ENCODE measurements at places on chromosomes 1 and 21.

DNA sequence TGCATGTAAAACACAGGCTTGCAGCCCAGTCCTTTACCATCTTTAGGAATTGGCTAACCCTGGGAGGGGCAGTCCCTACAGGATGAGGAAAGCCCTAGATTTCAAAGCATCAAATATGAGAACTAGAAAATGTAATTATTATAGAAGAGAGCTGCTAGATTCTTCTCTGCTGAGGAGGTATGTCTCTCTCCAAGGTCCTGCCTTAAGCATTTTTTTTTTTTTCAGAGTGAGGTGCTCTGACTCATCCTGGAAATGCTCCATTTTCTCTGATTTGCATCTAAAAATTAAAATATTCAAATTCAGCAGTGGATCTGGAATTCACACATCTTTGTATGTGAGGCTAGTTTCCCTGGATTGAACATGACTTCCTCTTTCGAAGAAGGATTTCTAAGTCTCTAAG lies 149.8 kb downstream of the ZNF648 start:
- no peak overlapping the region for H3K27ac ChIP-seq
- H3K36me3 ChIP-seq = no peaks in the 10 kb centered on the region
- DNase-seq = no peak
- no peak overlapping the region for H3K4me3 ChIP-seq
- no peaks in the 10 kb centered on the region for H3K4me1 ChIP-seq
- H3K27me3 ChIP-seq = no peaks in the 10 kb centered on the region

GRCh38 chr1:185934476-185935189 lies 200.4 kb downstream of the HMCN1 start:
- H3K4me3 ChIP-seq = no peak overlapping the region
- no peaks in the 10 kb centered on the region for H3K27me3 ChIP-seq
- DNase-seq = no peak
- no peaks in the 10 kb centered on the region for H3K4me1 ChIP-seq
- no peak overlapping the region for H3K27ac ChIP-seq

- DNase-seq = no peak
- H3K4me1 ChIP-seq = peaks cover 31% of the 10 kb centered on the region
- no peaks in the 10 kb centered on the region for H3K27me3 ChIP-seq
- H3K27ac ChIP-seq = no peak overlapping the region
Observed at GRCh38 chr1:44038876-44039657, 7.8 kb upstream of the SLC6A9 start.

DNA sequence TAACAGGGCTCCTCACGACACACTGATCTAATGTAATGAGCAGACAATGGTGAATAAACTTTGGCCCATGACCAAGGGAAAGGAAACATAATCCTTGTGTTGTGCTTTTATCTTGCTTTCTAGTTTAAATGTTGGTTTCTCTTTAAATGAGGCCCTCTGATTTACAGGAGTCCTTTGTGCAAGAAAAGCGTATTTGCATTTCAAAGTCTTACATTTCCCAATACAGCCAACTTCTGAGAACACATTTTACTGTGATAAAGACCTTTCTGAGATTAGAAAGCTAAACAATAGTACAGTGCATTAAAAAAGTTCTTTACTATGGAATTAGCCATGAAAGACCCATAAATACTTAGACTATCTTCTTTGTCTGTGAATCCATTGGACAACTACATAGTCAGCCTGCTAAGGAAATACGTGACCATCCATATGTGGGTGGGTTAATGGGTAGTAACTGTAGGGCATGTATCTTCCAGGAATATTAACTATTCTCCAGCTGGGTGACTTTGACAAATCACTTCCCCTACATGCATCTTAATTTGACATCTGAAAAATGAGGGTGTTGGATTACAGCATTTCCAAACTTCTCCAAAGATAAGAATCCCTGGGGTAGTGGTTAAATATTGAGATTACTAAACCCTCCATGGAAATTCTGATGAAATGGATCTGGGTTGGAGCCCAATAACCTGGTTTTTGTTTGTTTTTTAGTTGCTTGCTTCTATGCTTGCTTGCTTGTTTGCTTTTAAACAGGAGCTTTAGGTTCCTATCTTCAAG lies 50.3 kb upstream of the USP1 start:
- no peaks in the 10 kb centered on the region for H3K4me1 ChIP-seq
- peak; percentile 35 for DNase-seq
- H3K27me3 ChIP-seq = no peaks in the 10 kb centered on the region
- H3K36me3 ChIP-seq = no peaks in the 10 kb centered on the region
- no peak overlapping the region for H3K4me3 ChIP-seq

DNA sequence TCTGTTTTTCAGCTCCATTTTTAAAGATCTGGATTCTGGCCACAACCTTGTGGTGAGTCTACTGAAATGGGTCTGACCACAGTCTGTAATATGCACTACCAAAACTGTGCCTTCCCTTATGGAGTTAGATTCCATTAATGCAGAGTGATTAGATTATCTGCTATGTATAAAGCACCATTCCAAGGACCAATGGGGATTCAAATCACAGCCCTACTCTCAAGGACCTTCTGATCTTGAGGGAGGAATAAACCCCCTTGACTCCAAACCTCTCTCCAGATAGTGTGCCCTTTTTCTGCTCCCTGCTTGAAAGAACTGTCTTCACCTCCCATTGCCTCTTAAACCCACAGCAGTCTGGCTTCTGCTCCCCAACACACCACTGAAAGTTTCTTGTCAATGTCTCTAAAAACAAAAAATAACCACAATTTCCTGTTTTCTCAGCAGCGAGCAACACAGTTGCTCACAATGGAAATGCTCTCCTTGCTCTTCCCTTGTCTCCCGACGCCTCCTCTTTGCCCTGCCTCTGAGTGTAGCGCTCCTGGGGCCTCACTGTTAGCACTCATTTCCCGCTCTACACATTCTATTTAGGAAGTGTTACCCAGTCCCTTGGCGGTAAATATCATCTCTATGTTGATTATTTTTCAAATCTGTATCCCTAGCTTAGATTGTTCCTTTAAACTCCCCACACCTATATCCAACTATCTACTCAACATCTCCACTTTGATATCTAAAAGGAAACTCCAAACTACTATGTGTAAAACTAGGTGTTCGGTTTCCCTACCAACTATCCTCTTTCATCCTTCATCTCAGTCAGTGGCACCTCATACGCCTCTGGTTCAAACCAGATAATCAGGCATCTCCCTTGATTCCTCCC lies 13.6 kb downstream of the PCNX2 start:
- H3K4me3 ChIP-seq = no peak overlapping the region
- no peaks in the 10 kb centered on the region for H3K36me3 ChIP-seq
- no peaks in the 10 kb centered on the region for H3K27me3 ChIP-seq
- H3K4me1 ChIP-seq = no peaks in the 10 kb centered on the region
- no peak for DNase-seq

- no peak for DNase-seq
- H3K36me3 ChIP-seq = no peaks in the 10 kb centered on the region
- no peaks in the 10 kb centered on the region for H3K27me3 ChIP-seq
- H3K4me1 ChIP-seq = peaks cover 11% of the 10 kb centered on the region
- no peak overlapping the region for H3K27ac ChIP-seq
- H3K4me3 ChIP-seq = no peak overlapping the region
Observed at GRCh38 chr1:8669606-8670335, 147.7 kb downstream of the RERE start.

DNA sequence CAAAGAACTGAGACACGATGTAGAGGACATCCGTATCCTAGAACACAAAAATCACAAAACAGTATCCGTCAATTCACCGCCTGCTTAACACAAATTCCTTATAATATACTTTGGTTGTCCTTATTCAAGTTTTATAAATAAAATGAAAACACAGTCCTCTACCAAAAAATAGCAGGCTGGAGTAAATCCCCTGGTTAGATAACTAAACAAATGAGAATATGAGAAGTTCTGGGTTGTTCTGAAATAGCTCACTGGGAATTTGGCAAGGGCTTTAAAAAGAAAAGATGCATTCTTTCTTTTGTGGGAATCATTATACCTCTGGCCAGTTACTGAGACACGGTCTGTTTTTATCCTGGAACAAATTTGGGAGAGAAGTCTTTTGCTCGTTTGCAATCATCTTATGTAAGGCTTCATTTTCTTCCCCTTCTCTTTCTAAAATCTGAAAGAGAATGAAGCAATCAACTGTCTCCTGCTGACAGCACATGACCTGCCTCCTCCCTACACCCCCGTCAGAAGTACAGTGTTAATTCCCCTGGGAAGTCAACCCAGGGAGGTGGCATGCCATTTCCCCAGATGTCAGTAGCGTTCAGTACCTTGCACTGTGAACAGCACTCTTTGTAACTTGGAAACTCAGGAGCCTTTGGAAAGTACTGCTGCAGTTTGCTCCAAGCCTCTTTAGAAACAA lies 37.1 kb upstream of the RAP1GAP start:
- H3K36me3 ChIP-seq = peaks cover 12% of the 10 kb centered on the region
- DNase-seq = no peak
- H3K27ac ChIP-seq = no peak overlapping the region
- H3K4me3 ChIP-seq = no peak overlapping the region

DNA sequence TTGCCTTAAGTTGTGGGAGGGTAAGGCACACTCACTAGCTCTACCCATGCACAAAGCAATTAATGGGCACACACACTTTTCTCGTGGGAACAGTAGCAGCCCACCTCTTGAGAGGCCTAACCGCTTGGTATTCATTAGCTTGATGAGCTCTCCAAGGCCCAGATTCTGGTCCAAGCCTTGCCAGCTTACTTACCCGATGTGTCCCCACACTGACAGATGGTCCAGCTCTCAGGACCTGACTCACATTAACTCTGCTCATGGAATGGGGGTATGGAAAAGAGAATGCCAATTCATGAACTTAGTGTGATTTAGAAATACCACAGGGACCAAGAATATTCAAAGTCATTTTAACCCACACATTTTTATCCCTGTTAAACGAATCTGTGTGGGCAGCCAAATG lies 106.8 kb upstream of the CACHD1 start:
- H3K27ac ChIP-seq = no peak overlapping the region
- no peak overlapping the region for H3K4me3 ChIP-seq
- no peaks in the 10 kb centered on the region for H3K36me3 ChIP-seq
- no peak for DNase-seq
- no peaks in the 10 kb centered on the region for H3K4me1 ChIP-seq

DNA sequence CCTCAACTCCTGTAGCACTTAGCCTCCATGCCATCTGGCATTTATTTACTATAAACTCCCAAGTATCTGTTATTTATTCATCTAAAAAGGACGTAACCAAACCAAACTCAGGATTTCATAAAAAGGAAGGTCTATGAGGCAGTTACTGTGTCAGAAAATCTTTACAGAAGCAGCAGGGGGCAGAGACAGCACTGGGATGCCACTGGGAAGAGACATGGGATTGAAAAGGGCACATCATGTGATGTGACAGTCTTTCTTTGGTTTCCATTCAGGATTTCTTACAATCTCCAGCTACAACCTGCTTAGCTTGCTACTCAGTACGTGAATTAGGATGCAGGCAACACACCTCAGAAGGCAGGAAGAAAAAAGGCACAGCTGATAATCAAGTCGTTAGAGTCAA lies 31.2 kb downstream of the SPRTN start:
- DNase-seq = no peak
- no peak overlapping the region for H3K4me3 ChIP-seq

DNA sequence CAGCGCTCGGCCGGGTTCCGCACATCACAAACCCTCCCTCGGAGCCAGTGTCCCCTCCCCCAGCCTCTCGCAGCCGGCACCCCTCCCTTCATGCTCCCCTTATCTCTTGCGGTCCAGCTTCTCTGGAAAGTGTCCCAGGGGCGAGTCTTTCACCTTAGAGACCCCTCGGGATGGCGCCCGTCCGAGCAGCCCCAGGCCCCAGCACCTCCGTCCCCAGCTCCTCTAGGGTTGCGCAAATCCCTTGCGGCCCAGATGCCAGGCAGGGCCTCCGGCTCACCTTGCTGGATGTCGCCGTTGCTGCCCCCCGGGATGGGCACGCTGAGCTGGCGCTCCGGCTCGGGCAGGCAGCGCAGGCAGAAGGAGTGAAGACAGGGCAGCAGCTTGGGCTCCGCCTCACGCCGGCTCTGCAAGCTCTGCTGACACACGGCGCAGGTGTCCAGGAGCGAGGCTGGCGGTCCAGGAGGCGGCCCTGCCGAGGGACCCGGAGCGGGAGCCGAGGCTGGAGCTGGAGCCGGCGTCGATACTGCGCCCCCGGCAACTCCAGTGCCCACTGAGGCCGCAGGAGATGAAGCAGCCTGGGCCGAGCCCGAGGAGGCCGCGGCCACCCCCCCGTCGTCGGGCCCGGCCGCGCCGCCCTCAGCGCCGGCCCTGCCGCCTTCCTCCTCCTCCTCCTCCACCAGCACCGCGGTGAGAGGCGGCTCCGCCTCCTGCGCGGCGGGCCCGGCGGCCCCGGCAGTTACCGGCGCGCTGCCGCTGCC lies 550 bp downstream of the TRIM33 start:
- peaks cover 14% of the 10 kb centered on the region for H3K4me1 ChIP-seq
- peak overlapping the region; percentile 84 for H3K27ac ChIP-seq
- peak; percentile 69 for DNase-seq
- H3K36me3 ChIP-seq = peaks cover 6% of the 10 kb centered on the region
- H3K4me3 ChIP-seq = peak overlapping the region; percentile 86

DNA sequence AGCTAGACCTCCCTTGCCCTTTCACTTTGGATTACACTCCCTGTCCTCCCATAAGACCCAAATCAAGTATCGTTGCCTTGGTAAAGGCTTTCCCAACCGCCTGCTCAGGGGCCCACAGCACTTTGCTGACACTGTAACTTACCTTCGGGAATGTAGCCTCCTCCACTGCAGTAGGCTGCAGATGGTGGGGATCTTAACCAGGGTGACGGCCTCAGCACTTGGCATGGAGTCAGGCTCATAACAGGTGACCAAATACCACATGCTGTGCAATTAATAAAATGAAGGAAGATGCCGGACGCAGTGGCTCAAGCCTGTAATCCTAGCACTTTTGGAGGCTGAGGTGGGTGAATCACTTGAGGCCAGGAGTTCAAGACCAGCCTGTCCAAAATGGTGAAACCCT lies 88.7 kb upstream of the IRF2BP2 start:
- H3K27ac ChIP-seq = no peak overlapping the region
- no peak for DNase-seq
- H3K4me1 ChIP-seq = peaks cover 7% of the 10 kb centered on the region
- no peaks in the 10 kb centered on the region for H3K27me3 ChIP-seq
- H3K4me3 ChIP-seq = no peak overlapping the region

- peaks cover 33% of the 10 kb centered on the region for H3K36me3 ChIP-seq
- no peak overlapping the region for H3K27ac ChIP-seq
- H3K27me3 ChIP-seq = peaks cover 68% of the 10 kb centered on the region
Observed at GRCh38 chr1:938088-938683, 14.5 kb downstream of the SAMD11 start.

Measured in spinal cord (tissue), 10 donors.